ENCODE measurements at places on chromosomes 12 and 14. TPM values are rescaled to one million over a fixed set of nuclear protein-coding genes. Genes with fewer than 3 reads are reported as not detected.

Gene B3GNT4
- total RNA-seq: 1.6 TPM

Gene STYX
- 22.8 TPM for total RNA-seq

Gene GLIPR1L1
- 0.69 TPM for total RNA-seq

Gene TRIP11
- total RNA-seq: 34.4 TPM

Gene FICD
- total RNA-seq: 6.3 TPM

Gene NPAS3
- total RNA-seq: 3.2 TPM

Gene PPP1R1A
- 13.1 TPM for total RNA-seq

Gene TMEM132D
- total RNA-seq: 0.99 TPM

Gene SLC5A8
- total RNA-seq: 0.07 TPM

Gene POTEG
- total RNA-seq: not detected

Gene NAV3
- 3.3 TPM for total RNA-seq

Gene TPH2
- total RNA-seq: 0.55 TPM

Gene MYO1H
- total RNA-seq: 0.44 TPM

Gene SPTB
- 2.8 TPM for total RNA-seq

Gene KRT3
- total RNA-seq: not detected

Gene GPRC5D
- total RNA-seq: not detected

Gene DTD2
- total RNA-seq: 17.9 TPM

Gene ERBB3
- 49.2 TPM for total RNA-seq

Gene RILPL1
- 8.2 TPM for total RNA-seq

Gene DLST
- total RNA-seq: 121 TPM

Gene PPP4R4
- 8.1 TPM for total RNA-seq

Gene BDKRB1
- not detected for total RNA-seq

Gene RND1
- total RNA-seq: 7.6 TPM

Gene MANSC4
- total RNA-seq: not detected

Gene ERH
- total RNA-seq: 356 TPM

Gene GRIP1
- 22.5 TPM for total RNA-seq

Gene NTN4
- 2.1 TPM for total RNA-seq

Gene TAS2R8
- total RNA-seq: not detected

Gene SPIC
- total RNA-seq: not detected

Gene ADGRD1
- total RNA-seq: 0.80 TPM

Gene RAD9B
- total RNA-seq: 0.09 TPM

Gene KRT74
- total RNA-seq: not detected

Gene NINJ2
- 0.42 TPM for total RNA-seq

Gene RFX4
- 0.14 TPM for total RNA-seq

Gene NXPH4
- total RNA-seq: 4.9 TPM

Gene MYF6
- 0.15 TPM for total RNA-seq

Gene PCED1B
- 6.6 TPM for total RNA-seq

Gene NID2
- 5.4 TPM for total RNA-seq

Gene RAN
- total RNA-seq: 1,744 TPM

Gene RPL10L
- not detected for total RNA-seq

Gene RIC8B
- total RNA-seq: 14.5 TPM

Gene SLC10A1
- not detected for total RNA-seq

Gene ZDHHC22
- 38.6 TPM for total RNA-seq

Gene SLC4A8
- total RNA-seq: 16.9 TPM

Gene L3HYPDH
- total RNA-seq: 14.3 TPM

Gene COX8C
- not detected for total RNA-seq

Gene NOS1
- 4.5 TPM for total RNA-seq

Gene ADAM20
- 0.25 TPM for total RNA-seq

Gene DBX2
- total RNA-seq: 0.27 TPM

Gene HCAR1
- not detected for total RNA-seq

Gene NFYB
- total RNA-seq: 36.0 TPM

Gene TSHR
- not detected for total RNA-seq

Gene MAP1LC3B2
- 2.5 TPM for total RNA-seq

Data from WTC11 (cell line).